ENCODE measurements at places on chromosomes 7 and 10.

GRCh38 chr7:18086165-18087025 lies 58.7 kb upstream of the PRPS1L1 start:
- DNase-seq, result no peak

- DNase-seq, result no peak
Observed at GRCh38 chr7:116610210-116610609, 61.8 kb upstream of the MET start.

- no peak for DNase-seq
Observed at GRCh38 chr10:74637685-74638084, 188.7 kb upstream of the KAT6B start.

GRCh38 chr7:148262721-148263229 lies 327.8 kb upstream of the C7orf33 start:
- DNase-seq, result no peak

- DNase-seq, result no peak
Observed at GRCh38 chr7:52260046-52260665, 775.3 kb upstream of the POM121L12 start.

DNA sequence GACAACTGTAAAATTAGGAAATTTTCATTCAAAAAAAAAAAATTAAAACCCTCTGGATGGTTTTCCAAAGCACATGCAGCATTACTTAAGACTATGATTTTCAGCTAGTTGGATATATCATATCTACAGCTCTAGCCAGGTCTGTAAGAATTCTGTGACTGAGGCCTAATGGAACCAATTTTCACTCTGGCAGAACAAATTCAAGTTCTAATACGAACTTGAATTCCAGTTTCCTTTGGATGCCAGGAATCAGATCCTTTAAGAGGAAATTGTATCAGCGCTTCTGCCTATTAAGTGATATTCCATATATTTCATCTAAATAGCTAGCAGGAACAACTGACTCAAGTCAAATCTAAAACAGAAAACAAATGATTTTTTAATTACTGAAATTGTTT lies 34.8 kb downstream of the SKIDA1 start:
- no peak for DNase-seq

- DNase-seq, result no peak
Observed at GRCh38 chr7:136514776-136515175, 353.7 kb upstream of the CHRM2 start.

DNA sequence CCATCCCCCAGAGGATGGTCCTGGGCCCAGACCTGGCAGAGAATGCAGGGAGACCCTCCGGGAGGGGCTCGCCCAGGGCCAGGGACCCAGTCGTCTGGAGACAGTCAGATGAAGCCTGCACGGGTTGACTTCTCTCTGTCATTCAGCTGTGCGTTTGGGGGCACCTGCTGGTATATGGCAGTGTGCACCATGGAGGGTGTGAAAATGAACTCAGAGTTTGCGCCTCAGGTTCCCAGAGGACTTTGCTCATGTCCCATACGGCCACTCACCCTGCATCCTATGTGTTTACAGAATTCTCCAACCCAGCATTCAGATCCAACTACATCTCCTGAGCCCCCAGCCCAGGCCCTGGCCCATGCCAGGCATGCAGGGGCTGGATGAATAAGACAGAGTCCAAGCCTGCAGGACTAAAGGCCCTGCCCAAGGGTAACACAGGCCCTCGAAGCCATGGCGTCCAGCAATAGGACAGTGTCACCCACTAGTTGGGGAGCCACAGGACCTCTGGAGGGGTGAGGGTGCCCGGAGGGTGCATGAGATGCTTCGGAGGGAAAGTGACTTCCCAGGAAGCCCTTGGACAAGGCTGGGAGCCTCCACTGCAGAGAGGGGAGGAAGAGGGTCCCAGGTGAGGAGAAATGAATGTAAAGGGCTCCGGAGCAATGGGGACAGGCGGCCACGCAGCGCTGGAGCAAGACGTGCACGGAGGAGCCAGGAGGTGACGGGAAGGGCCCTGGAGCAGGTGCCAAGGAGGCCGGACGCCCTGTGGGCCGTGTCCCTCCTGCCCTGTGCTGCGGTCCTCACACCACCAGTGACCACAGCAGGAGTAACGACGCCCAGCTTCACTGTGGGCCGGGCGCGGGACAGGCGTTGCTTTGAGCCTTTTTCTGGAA lies 36.3 kb downstream of the CALML3 start:
- DNase-seq, result no peak

- DNase-seq, result no peak
Observed at GRCh38 chr10:62559481-62560200, 185.5 kb downstream of the ZNF365 start.

DNA sequence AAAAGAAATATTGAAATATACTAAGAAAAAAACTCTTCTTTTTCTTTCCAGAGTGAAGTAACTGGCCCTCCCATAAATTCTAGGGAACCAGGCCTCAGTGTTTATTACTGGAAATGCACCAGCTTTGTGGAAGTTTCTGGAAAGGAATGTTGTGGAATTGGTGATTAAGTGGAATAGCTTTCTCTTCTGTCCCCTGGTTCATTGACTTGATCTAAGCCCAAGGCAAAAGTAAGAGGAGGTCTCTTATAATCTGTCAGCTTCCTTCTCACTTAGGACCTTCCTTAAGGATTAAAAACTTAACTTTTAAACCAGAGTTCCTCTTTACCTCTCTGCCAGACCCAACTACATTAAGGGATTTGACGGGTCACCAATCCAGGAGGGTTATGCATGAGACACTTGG lies 266.2 kb downstream of the SLC25A13 start:
- no peak for DNase-seq

DNA sequence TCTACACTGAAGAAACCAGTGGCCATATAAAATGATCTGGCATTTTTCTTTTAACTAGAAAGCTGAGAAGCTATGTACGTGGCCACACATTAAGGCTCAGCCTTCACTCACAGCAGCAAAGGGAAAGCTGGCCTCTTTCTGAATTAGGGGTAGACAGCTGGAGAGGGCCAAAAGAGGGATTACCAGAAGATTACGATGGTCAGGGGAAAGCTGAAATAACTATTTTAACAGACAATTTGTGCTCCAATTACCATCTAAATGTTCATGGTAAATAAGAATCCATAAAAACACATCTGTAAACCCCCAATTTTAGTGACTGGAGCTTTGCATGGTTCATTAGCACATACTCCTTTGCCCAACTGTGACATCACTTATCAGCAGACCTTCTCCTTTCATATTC lies 314.3 kb downstream of the HPSE2 start:
- DNase-seq, result no peak

GRCh38 chr10:970311-971149 lies 17.7 kb upstream of the GTPBP4 start:
- no peak for DNase-seq

- DNase-seq, result no peak
Observed at GRCh38 chr10:82558014-82558607, 683.1 kb downstream of the NRG3 start.

DNA sequence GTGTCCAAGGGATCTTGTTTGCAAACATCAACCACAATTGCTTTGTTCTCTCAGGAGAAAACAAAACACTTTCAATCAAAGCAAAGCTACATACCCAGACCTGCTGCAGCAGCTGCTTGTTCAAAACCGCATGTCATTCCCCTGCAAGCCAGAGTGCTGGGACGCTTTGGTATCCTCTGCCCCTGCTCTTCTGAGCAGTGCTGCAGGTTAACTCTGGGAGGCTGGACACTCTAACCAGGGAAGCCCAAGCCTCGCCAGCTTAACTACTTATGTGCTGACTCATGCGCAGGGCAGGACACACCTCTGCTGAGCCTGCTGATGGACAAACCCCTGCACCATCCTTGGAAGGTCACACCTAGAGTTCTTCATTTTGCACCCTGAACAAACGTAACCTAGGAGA lies 28.2 kb upstream of the ASAH2 start:
- DNase-seq, result no peak

GRCh38 chr7:142280263-142280662 lies 22.4 kb upstream of the PRSS58 start:
- DNase-seq, result no peak

DNA sequence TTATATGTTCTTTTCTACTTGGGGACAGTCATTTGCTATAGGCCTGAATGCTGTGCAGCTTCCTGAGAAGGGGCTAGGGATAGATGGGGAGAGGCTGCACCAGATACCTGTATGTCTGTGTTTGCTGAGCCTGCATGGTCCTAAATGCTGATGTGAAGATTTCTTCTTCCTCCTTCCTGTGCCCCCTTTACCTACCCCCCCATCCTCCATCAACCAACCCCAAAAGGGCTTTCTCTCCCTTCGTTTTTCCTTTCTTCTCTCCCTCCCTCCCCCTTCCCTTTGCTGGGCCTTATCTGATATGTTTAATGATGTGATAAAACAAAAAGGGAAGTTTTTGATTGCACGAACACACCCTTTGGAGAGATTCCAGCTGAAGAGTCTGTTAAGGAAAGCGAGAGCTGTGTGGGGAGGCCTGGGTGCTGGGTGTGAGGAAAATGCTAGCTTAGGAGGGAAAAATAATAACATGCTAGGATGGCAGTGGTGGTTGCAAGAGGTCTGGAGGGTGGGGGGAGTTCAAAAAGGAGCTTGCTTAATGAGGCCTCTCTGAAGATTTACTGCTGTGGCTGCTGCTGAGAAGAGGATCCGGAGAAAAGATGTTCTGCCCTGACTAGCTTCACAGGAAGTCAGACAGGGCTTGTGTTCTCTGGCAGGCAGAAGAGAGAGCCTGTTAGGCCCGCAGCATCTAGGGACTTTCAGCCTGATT lies 101.8 kb downstream of the SAMD9 start:
- no peak for DNase-seq

GRCh38 chr10:110881905-110882304 lies 10.2 kb downstream of the PDCD4 start:
- no peak for DNase-seq

GRCh38 chr10:111079781-111080180 lies 3.0 kb downstream of the ADRA2A start:
- DNase-seq, result no peak

GRCh38 chr10:24894728-24895127 lies 57.7 kb downstream of the PRTFDC1 start:
- no peak for DNase-seq

- no peak for DNase-seq
Observed at GRCh38 chr10:124160943-124161582, 67.7 kb upstream of the CHST15 start.

DNA sequence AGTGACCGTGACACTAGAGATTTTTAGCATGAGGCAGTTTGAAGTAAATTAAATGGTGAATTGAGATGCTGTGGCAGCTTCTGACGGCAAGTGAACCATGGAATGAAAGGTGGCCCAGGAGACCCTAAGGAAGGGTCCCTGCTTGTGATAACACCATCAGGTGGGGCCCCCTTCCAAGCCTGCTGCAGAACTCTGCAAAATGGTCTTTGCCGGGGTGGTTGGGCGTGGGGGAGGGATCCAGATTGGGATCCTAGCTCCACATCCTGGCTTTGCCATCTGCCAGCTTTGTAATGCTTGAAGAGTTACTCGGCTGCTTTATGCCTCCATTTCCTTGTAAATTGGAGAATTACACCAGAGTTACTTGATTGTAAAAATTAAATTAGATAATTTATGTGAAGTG lies 222.6 kb upstream of the NFE2L3 start:
- no peak for DNase-seq

DNA sequence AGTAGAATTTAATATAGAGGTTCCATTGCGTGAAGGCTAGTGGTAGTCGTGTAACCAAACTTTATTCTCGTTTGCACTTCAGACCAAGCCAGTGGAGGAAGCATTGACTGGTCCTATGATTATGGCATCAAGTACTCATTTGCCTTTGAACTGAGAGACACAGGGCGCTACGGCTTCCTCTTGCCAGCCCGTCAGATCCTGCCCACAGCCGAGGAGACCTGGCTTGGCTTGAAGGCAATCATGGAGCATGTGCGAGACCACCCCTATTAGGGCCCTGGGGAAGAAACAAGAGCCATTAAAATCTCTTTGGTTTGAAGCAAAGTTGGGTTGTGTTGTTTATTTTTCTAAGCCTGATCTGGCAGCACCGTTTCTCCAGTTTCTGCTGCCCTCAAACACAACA lies 3.5 kb upstream of the CPA4 start:
- no peak for DNase-seq

GRCh38 chr7:35725280-35725680 lies 30.3 kb upstream of the HERPUD2 start:
- no peak for DNase-seq

DNA sequence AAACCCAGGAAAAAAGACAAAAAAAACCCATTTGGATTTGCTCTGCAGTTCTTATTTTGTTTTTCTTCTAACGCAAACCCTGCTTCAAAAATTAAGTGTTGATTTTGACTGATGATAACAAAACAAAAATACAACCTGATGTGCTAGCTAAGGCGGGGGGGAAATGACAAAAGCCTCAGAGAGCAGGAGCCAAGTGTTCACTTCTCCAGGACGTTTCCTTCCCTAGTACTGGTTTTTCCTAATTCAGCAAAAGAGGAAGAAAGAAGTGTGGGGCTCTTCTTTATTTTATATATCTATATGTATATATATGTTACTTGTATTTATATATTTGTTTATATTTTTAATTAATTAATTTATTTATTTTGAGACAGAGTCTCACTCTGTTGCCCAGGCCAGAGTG lies 28.0 kb downstream of the SNX10 start:
- no peak for DNase-seq

DNA sequence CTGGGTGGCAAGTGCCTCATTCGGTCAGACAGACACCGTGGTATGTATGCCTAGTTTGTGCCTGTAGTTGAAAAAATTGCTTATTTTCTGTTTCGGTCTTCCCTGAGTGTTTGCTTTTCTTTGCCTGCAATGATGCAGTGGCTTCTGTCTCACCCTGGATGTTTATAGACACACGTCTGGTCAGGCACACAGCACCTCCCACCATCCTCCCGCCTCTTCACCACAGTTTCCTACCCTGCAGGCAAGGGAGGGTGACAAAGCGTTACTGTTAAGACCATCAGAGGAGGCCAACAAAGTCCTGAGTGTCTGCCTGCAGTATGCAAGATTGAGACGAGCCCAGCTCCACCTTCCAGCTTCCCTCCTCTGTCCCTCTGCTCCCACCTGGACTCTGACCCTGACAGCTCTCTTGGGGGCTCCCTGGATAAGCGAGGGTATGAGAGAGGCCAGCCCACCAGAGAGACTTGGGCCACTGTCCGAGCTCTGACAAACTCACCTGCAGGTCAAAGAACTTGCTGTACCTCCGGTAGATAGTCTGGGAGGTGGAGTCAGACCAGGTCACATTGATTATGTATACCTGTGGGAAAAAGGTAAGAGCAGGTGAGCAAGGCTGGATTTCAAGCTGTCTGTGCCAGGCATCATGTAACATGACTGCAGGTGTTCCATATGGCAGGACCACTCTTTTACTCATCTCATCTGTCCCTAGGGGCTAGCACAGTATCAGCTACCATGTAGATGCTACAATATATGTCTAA lies 54.4 kb downstream of the SH3PXD2A start:
- DNase-seq, result no peak
